ENCODE measurements at places on chromosomes 1 and 21.

GRCh38 chr1:66156144-66156543, 363.4 kb downstream of the PDE4B start:
- no peak for DNase-seq

- no peak for DNase-seq
Measured at GRCh38 chr1:64502931-64503330, 33.0 kb downstream of the CACHD1 start.

GRCh38 chr1:244207042-244207934, 156.2 kb downstream of the ZBTB18 start:
- DNase-seq, result peak; percentile 70

- peak; percentile 57 for DNase-seq
Measured at GRCh38 chr1:210377731-210378333, 49.1 kb downstream of the HHAT start.

- DNase-seq, result peak; percentile 98
Measured at GRCh38 chr1:15799004-15799867, 8.2 kb downstream of the UQCRHL start.

DNA sequence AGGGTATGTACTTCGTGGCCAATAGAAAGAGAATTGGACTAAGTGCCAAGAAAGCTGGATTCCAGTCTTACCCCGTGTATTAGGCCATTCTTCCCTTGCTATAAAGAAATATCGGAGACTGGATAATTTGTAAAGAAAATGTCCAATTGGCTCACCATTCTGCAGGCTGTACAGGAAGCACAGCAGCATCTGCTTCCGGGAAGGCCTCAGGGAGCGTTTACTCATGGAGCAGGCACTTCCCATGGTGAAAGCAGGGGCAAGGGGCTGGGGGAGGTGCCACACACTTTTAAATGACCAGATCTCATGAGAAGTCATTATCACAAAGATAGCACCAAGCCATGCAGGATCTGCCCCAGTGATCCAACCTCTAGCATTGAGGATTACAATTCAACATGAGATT, 7.8 kb upstream of the AMIGO1 start:
- no peak for DNase-seq

DNA sequence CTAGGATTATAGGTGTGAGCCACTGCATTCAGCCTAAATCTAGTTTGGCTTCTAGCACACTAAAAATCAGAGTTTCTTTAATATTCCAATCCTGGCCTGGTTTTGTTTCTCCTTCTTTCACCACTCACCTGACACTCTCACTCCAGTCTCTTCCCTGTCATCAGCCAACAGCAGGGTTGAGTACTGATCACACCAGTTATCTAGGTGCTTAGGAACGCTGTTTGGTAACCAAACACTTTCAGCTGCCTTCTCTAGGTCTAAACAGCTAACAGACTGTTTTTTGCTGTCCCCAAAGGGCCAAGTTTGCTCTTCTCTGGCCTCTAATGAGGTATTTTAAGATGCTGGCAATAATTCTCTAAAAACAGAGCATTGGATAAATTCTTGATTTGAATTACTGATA, 17.7 kb upstream of the FRRS1 start:
- DNase-seq, result no peak

GRCh38 chr1:9201401-9202239, 33.0 kb upstream of the H6PD start:
- DNase-seq, result peak; percentile 80

GRCh38 chr1:30696831-30697230, 26.6 kb downstream of the MATN1 start:
- DNase-seq, result no peak

DNA sequence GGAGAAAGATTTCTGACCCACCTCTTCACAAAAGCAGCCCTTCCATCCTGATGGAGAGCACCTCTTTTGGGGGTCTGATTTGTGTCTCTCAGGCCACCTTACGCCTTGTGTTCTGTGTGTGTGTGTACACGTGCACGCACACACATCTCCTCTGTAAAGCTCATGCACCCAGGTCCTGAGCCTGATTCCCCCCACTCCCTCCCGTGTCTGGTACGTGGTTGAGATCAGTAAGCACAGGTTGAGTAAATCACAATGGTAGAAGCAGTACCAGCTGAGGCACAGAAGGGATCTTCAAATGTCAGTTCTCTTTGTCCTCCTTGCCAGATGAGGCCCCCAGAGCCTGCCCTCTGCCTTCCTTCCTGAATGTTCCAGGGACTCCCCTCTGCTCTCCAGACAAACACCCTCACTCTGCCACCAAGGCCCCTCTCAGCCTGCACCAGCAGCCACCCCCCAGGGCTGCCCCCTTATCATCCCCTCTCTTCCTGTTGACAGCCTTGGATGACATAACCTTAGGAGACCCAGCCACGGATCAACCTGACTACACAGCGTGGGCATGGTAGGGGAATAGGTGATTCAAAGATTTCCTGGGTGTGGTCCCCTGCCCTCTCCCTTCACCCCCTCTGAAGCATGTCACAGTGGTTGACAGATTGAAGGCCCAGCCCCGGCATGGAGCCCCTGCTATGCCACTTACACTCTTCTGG, 112.8 kb downstream of the HIVEP3 start:
- no peak for DNase-seq

GRCh38 chr1:66623812-66624211, 89.9 kb downstream of the SGIP1 start:
- peak; percentile 89 for DNase-seq

- no peak for DNase-seq
Measured at GRCh38 chr1:61616830-61617229, 108.1 kb downstream of the TM2D1 start.

DNA sequence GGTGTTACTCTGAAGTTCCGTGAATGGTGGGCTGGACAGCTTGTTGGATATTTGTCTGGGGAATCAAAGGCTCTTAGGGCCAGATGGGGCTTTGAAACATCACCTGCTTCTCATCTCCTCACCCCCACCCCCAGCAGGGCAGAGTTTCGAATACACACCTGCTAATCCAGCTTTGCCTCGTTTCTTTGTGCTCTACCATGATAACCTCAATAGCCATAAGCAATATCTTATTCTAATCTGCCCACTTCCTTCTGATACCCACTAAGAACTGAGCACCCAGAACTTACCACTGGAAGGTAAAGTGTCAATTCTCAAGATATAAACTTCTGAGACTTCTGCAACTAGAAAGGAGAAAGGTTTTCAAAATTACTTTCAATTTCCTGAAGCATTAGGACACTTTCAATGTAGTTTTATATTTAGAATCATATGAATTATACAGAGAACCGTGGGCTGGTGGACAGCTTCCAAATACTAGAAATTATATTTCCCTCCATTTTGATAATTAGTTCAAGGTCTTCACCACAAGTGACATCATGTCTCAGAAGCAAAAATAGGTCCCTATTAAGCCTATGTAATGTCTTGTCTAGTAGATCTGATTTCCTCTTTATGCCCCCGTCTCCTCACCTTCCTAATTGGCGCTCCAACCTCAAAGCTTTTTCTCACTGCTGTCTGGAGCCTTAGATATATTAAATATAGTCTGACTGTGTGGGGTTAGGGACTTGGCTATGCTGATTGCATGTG, 64.4 kb upstream of the NEK2 start:
- no peak for DNase-seq

DNA sequence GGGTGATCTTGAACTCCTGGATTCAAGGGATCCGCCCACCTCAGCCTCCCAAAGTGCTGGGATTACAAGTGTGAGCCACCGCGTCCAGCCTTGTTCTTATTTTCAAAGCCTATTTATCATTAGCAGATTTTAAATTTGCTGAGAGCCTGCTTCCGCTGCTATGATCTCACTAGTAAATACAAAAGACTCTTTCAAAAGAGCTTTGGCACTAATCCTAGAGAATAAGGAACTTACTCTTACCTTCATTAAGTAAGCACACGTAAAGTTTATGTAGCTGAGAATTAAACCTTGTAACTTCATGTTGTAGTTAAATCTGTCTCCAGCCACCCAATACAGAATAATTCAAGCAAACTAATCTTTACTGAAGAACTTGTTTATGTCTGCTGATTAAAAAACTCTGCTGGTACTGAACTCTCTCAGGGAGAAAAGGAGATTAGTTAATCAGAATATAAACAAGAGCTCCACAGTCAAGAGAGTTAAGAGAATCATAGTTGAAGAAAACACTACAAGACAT, 72.3 kb downstream of the RUSC1 start:
- DNase-seq, result peak; percentile 48

GRCh38 chr1:109717729-109718128, 5.7 kb downstream of the GSTM5 start:
- no peak for DNase-seq

DNA sequence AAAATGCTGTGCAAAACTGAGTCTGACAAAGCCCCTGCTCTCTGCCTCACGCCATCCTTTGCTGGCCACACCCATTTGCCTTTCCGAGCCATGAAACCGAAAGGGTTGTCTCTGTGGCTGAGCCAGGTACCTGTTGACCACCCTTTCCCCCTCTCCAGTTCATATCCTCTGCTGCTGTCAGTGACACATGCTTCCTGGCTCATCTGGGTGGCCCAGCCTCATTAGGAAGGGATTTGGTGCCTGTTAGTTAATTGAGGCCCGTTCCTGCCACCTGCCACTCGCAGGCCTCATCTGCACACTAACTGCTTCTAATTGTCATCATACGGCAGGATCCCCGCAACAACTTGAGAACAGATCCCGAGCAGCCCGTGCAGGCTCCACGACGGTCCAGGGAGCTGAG, 79.2 kb downstream of the OLIG1 start:
- DNase-seq, result no peak

DNA sequence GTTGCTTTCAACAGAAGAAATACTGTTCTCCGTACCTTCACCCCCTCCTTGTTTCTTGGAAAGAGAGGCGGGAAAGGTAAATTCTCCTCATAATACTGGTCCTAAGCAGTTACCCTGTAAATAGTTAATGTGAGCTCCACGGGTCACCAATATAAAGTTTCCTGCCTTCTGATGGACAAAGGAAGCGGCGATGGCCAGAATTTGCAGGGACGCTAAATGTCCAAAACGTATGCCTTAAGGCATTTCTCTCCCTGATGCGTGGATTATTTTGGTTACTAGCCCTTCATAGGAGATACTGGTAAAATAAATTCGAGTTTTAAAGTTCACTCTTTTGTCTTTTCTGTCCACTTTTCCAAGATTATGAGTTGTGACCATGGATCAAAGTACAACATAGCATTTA, 898 bp upstream of the PTGS2 start:
- DNase-seq, result peak; percentile 9

Data from iris pigment epithelial cell (primary cell).